ENCODE measurements at places on chromosomes 2 and 18.
A peak's percentile ranks its signal among the peaks of the same experiment; 100 is the strongest.

- DNase-seq: no peak
Measured at GRCh38 chr18:56726906-56727305, 75.7 kb downstream of the WDR7 start.

GRCh38 chr18:8386669-8387380 is 222.4 kb upstream of the RAB12 start:
- DNase-seq: no peak

DNA sequence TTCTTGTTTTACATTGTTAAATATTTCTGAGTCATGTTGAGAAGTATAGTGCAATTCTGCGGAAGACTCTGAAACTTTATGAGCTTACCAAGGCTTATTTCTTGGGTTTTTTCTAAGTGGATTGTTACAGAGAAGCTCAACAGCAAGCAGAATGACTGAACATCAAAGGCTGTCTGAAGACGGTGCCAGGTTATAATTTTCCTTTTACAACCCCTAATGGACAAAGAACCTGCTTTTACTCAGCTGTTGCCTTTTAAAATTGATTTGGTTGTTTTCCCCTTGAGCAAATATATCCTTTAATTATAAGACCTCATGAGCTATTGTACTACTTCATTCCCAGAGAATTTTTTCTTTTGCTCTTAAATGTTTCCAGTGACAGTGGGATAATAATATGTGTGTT is 41.6 kb downstream of the LAMA3 start:
- no peak for DNase-seq

- DNase-seq: no peak
Measured at GRCh38 chr18:25704494-25704893, 352.5 kb upstream of the ZNF521 start.

DNA sequence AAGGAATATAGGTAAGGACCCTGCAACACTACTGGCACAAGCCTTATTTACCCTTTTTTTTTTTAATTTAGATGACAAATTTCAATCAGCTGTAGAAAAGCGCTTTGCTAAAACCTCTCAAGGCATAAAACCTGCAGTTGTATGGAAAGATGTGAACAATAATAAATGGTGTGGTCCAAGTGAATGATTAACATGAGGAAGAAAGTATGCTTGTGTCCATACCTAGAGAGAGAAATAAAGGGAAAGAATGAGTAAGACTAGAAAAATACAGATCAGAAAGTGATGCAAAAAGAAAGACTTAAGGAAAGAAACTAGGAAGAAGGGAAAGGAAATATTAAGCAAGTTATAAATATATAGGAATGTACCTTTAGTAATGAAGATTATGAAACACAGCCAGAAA is 119.2 kb upstream of the SCN7A start:
- no peak for DNase-seq

DNA sequence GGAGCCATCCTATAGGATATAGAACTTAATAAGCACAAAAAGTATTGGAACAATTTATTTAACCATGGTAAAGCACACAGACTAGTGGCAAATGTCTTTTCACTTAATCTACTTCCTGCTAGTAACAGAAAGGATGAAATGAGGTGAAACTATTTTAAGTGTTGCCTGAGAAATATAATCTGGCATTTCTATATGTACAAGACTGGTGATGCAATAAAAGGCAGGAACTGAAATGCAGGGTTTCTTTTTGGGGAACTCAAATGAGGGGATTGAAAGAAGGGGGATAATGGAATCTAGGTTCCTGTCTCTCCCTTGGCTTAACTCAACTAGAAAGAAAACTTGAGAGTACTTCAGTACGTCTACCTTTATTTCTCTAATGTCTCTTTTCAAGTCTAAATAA is 122.3 kb downstream of the MEMO1 start:
- DNase-seq: no peak

- no peak for DNase-seq
Measured at GRCh38 chr2:30165617-30166016, 18.8 kb downstream of the YPEL5 start.

DNA sequence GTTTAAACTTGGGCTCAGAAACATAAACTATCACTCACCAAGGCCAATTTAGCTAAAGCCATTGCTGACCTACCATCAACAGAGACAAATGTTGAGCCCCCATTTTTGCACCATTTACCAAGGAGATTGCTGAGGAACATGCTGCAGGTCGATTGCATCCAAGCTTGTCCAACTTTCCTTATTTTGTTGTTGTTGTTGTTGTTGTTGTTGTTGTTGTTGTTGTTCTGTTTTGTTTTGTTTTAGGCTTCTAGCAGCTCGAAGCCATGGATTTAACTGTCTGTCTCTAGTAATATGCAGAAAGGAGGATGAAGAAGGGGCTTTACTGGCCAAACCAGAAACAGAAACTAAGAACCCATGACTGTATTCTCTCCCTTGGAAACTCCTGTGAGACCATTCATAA is 571.5 kb downstream of the IRS1 start:
- no peak for DNase-seq

DNA sequence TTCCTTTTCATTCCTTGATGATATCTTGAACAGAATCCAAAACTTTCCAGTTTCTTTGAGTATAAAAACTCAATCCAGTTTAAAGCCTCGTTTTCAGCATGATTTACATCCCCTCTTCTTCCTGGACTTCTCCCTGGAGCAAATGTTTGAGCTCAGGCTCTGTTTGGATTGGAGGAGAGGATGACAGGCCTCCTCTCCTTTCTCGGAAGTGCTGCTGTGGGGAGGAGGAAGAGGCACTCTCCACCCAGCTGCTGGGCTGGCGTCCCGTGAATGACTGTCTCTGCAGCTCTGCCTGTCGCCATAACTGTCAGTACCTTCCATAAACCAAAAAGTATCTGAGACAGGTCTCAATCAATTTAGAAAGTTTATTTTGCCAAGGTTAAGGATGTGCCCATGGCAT is 238.2 kb upstream of the AGAP1 start:
- DNase-seq: no peak

DNA sequence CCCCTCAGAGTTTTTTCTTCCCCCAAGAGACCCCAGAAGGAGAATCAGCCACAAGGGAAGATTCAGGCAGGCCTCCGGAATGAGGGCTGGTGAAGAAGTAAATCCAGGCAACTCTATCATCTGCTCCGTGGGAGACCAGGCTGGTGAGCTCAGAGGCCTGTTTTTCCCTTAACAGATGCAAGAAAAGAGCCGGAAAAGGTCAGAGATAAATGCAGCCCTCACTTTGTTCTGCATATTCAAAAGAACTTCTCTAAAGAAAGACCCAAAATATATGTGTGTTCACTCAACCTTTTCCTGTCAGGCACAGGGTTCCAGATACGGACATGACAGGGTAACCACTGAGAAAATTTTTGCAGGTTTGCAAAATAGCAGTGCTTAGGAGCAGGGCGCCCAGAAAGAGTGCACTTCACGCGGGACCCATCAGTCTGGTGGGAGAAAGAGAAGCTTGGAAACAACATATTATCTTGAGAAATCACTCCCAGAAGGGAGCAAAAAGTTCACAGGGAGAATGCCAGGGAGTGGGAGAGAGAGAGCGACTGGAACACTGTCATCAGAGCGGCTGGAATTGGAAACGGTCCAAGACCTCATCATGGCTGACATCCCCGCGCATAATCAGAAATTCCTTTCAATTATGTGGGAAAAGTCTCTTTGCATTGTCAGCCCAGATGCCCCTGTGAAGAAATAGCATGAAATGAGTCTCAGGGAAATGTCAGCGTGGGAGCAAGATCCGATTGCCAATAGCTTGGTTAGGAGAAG is 244.8 kb upstream of the SLC14A2 start:
- DNase-seq: no peak

DNA sequence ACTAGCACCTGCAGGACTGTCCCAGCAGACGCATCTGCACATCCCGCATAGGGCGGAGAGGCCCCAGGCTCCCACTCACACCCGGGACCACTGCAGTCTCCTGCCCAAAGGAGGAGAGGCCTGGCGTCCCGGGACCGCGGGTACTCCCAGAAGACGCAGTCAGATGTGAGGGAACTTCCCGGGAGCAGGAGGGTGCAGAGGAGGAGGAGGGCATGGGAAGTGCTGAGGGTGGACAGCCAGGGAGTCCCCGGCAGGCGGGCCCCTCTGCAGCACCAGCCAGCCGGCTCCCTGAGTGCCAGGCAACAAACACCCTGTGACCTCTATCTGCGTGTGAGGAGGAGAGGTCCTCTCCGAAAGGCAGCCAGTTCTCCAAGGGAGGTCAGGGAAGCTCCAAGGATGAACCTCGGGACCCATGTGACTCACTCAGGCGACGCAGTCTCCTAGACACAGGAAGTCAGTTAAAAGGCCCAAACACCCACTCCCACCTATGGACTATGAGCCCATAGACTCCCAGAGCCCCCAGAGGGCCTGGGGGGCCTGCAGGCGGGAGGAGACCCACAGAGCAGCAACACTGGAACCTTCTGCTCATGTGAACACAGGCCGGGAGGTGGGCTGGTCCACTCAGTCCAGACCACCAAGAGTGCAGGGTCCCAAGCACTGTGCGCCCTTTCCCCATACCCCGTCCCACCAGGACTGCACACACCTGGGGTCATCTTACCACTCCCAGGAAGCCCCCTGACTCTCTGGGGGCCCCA is 4.2 kb downstream of the PXDN start:
- DNase-seq: no peak

DNA sequence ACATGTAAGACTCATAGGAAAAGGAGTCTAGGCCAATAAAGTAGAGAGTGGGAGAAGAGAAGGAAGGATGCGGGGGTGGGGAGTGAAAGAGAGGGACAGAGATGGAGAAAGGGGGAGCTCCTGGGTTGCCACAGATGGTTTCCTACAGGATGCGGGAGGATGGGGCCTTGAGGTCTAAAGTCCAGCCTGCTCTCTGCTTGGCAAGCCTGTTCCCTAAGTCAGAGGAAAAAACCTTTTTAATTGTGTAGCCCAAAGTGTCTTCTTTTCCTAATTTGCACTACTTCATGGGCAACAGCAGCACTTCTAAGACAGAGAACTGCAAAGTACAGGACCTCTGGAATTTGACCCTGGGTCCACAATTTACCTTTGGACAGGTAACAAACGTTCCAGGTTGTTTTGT is 1.4 kb upstream of the FAM110C start:
- no peak for DNase-seq

GRCh38 chr2:43001055-43001378 is 208.6 kb upstream of the HAAO start:
- no peak for DNase-seq

DNA sequence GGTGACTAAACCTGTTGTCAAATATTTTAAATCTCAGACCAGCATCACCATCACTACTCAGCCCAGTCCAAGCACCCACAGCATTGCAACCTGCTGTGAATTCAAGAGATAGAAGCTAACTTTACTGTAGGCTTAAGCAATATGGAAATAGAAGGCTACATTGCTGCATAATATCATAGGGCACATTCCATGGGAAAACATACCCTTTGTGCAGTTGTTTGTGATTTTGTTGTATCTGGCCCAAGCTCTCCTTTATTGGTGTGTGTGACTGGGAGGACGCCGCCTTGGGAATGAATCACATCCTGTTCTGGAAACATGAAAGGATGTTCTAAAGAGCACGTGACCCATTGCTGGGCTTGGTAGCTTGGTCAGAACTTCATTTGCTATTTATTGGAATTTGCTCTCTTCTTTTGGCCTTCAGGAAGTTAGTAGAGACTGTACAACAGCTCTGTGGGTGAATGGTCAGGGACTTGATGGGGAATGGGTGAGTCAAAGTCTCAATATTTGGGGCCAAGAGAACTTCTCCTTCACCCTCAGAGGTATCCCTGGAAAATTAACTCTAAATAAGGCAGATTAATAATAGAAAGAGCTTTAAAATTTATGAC is 106.8 kb upstream of the SERPINE2 start:
- no peak for DNase-seq

GRCh38 chr18:68178921-68179320 is 536.0 kb downstream of the TMX3 start:
- DNase-seq: no peak

- DNase-seq: no peak
Measured at GRCh38 chr2:118386641-118387302, 298.5 kb downstream of the INSIG2 start.

- DNase-seq: no peak
Measured at GRCh38 chr2:174624895-174625430, 27.4 kb upstream of the WIPF1 start.

DNA sequence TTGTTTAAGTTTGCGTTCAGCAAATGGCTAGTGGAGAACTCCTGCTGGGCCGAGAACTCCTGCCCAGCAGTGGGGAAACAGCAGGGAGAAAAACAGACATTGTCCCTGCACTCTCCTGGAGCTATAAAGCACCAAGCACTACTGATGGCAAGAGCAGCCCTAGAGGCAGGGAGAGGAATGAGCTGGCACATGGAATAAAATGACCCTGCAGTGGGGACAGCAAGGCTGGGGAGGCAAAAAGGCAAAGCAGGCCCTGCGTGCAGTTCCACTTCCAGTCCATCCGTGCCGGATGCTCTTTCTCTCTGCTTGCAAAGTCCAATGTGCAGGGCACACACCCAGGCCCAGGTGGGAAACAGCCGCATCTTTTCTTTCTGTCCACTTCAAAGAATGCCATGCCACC is 415.5 kb downstream of the LRATD1 start:
- DNase-seq: no peak

DNA sequence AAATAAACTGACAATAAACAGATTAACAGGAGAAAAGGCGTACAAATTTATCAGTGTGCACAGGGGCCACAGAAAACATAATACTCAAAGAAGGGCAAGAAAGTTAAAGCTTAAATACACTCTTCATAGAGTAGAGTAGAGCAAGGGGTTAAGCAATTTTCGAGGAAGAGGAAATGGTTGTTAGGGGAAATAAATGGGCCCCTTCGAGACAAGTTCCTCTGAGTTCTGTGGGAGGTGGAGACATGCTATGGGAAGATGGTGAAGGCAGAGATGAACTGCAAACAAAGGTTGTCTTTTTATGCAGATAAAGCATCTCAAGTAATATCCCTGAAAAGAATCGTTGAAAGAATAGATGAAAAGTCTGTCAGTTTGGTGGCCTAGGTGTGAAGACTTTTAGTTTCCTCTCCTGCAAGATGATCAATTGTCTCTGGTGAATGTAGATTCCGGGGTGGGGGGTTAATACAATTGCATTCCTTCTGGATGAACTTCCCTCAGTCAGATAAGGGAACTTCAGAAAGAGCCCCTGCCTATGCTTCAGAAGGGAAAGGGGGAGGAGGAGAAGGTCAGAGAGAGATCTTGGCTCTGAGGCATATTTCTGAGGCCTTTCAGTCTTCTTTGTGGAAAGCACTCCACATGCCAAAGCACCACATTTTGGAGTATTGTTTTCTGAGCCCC is 127.0 kb downstream of the METTL4 start:
- DNase-seq: no peak

- no peak for DNase-seq
Measured at GRCh38 chr2:70029814-70030409, 57.4 kb upstream of the PCBP1 start.

DNA sequence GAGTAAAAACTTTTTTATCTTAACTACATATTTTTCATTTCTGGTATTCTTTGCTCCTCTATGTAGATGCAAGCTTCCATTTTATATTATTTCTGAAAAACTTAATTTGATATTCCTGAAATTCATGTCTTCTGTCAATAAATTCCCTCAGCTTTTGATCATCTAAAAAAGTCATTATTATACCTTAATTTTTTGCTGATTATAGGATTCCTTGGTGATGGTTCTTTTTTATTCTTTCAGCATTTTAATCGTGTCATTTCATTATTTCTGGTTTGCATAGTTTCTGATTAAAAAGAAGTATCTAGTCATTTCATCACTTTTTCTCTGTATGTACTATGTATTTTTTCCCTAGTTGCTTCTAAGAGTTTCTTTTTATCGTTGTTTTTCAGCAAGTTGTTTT is 241.8 kb upstream of the CYP26B1 start:
- no peak for DNase-seq

GRCh38 chr2:171524018-171524401 is 1.7 kb downstream of the CYBRD1 start:
- DNase-seq: no peak

GRCh38 chr2:33134086-33134771 is 187.5 kb downstream of the LTBP1 start:
- no peak for DNase-seq

- peak; percentile 57 for DNase-seq
Measured at GRCh38 chr2:63050334-63051041, at the start of gene OTX1. Gene OTX1, plus strand, starts transcription at chr2:63050830. Its CDS starts 2,161 bp downstream, at chr2:63052991.
